Uterus (tissue), 4 donors: ENCODE measurements at places on chromosomes 7 and 10. TPM values are rescaled to one million over a fixed set of nuclear protein-coding genes. Genes with fewer than 3 reads are reported as not detected.

HKDC1 gene
- 4.0 TPM for total RNA-seq

CRPPA gene
- total RNA-seq: 4.9 TPM

TMEM209 gene
- 19.4 TPM for total RNA-seq

OGDH gene
- total RNA-seq: 77.9 TPM

CNPY1 gene
- total RNA-seq: not detected

MEIG1 gene
- total RNA-seq: not detected

- no peaks in the 10 kb centered on the region for H3K27me3 ChIP-seq
- no peaks in the 10 kb centered on the region for H3K36me3 ChIP-seq
- no peaks in the 10 kb centered on the region for H3K4me1 ChIP-seq
- no peak overlapping the region for H3K27ac ChIP-seq
- H3K4me3 ChIP-seq: no peak overlapping the region
These were observed 14.0 kb downstream of the NACAD start for GRCh38 chr7:45074528-45075354.

DNA sequence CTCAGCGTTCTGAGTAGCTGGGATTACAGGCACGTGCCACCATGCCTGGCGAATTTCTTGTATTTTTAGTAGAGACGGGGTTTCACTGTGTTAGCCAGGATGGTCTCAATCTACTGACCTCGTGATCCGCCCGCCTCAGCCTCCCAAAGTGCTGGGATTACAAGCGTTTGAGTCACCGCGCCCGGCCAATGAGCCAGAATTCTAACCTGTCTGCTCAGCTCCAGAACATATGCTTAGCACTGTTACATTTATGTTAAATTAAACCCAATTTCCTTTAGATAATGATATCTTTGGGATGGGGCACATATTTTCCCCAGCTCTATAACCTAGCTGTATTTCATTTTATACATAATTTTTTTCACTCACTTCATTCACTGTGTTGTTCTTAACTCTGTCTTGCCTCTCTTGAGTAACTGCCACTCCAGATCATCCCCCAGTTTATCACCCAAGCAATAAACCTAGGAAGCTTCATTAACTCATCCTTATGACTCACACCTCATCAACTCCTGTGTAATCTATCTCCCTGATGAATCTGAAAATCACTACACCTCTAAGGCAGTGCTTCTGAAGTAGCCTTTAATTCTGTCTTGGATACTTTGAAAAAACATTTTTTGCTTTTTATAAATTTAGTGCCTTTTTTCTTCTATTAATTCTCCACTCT, 559.7 kb upstream of the ZWINT start:
- no peaks in the 10 kb centered on the region for H3K36me3 ChIP-seq
- no peaks in the 10 kb centered on the region for H3K4me1 ChIP-seq
- H3K27ac ChIP-seq: no peak overlapping the region
- no peak for DNase-seq
- H3K4me3 ChIP-seq: no peak overlapping the region
